Activated CD4-positive, alpha-beta T cell treated with anti-CD3 and anti-CD28 coated beads for 24 hours (primary cell): ENCODE measurements at places on chromosomes 4 and X.

GRCh38 chrX:14309431-14309830 lies 219.9 kb upstream of the GLRA2 start:
- DNase-seq, result no peak

- DNase-seq, result no peak
These were observed 22.5 kb upstream of the MYOZ2 start for GRCh38 chr4:119113033-119113655.

DNA sequence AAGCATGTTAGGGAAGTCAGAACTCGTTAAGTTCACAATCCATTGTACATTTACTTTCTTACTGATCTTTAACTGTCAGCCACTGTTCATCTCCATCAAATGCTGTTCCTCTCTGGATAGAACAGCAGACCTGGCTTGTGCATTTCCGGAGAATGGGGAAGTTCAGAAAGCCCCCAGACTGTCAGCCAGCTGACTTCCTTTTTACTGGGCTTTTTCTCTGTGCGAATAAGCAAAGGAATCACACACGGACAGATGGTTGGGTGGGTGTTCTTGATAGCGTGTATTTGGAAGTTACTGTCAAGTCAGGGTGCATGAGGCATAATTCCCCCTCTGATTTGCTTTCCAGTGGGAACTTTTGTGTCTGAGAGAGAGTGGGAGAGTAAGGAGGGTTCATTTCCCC lies 56.8 kb downstream of the TSPAN7 start:
- no peak for DNase-seq

DNA sequence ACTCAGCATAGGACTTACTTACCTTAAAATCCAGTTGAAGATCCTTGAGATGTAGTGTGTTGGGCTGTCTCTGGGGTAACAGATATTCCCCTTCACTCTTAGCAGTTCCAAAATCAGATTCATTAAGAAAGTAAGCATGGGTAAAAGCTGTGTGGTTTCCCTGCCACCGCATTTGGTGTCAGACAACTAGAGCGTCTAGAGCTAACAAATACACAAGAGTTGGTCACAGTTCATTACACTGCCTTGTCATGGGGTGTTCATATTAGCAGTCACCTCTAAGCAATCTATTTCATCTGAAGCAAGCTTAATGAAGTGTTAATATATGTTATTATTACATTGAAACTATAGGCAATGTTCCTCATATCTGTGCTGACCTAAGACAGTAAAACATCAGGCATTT lies 342.8 kb downstream of the PPARGC1A start:
- no peak for DNase-seq

GRCh38 chr4:71784569-71785197 lies 804 bp upstream of the GC start:
- no peak for DNase-seq

GRCh38 chr4:147340111-147340510 lies 140.8 kb upstream of the EDNRA start:
- DNase-seq, result no peak

DNA sequence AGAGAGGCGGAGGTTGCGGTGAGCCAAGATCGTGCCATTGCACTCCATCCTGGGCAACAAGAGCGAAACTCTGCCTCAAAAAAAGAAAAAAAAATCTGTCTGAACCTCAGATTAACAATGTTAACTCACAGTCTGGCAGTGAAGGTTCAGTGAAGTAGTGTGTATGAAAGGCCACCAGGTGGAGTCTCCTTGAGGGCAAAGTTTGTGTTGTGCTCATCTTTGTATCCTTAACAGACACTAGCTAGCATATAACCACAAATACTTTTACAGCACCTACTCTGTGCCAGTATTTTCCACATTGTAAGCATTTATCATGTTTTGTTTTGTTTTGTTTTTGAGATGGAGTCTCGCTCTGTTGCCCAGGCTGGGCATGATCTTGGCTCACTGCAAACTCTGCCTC lies 46.0 kb upstream of the MGST2 start:
- no peak for DNase-seq

DNA sequence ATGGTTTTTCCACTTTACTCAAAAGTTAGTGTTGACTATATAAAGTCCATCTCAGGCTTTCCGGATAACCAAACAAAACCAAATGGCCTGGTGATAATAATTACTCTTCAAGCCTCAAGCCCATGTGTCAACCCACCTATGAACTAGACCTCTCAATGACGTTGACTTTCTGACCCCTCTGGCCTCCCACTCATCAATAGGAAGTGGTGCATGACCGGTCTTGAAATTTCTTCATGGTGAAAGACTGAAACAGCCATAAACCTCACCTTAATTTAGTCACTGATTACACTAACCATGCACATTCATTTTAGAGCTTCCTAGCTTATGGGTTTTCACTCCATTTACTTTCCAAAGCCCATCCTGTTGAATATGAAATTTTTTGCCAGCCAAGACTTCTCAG lies 276.0 kb downstream of the KLHL13 start:
- DNase-seq, result no peak

GRCh38 chrX:10173331-10173900 lies 16.6 kb downstream of the CLCN4 start:
- DNase-seq, result no peak

DNA sequence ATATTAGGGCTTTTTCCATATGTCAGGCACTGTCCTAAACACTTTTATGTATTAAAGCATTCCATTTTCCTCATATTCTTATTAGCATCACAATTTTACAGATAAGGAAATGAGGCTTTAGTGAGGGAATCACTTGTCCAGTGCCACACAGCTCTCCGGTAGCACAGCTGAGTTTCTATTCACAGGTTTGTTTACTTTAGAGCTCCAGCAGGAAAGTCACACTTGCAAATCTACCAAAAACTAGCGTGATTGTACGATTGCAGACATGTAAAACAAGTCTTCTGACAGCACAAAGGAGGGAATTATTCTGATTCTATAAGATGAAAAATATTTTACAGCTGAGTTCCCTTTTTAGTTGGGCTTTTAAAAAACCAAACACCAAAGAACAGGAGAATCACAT lies 472.1 kb downstream of the TMA16 start:
- DNase-seq, result no peak

DNA sequence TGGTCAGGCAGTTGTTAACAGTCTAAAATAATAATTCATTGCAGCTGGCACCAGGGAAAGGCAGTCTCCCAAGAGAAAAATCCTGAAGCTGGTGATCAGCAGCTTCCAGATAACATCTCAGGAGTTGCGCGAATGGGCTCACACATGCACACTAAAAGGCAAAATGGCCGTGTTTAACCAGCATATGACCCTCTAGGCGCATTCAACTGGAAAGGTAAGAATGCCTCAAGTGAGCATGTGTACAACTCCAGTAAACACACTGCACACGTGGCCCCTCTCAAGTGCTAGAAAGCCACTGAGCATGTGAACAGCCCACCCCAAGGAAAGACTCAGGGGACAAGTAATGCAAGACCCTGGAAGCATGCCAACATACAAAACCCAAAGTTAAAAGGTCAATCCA lies 33.1 kb downstream of the STPG2 start:
- no peak for DNase-seq

DNA sequence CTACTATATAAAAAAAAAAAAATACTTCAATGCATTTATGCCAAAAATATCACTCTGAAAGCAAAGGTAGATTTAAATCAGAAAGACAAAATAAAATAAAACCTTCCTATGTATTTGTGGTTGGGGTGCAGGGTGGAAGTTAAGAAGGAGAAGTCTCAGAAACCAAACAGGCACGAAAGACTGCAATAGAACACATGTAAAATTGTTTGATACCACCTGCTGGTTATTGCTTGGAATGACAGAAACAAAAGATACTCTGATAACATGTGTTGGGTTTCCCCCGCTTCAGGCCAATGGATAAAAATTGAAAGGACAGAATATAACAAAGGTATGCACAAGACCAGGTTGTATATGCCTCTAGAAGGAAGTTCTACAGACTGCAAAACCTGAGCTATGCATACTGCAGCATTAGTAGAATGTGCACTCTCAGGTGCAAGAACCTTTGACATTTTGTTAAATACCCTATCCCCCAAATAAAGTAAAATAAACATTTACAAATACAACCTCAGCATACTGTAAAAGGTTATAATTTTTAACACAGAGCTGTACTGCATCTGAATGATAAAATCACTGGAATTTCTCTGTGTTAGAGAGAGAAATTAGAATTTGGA lies 118.8 kb downstream of the GABRA2 start:
- DNase-seq, result no peak

- no peak for DNase-seq
These were observed 22.2 kb downstream of the TMPRSS11E start for GRCh38 chr4:68469482-68469881.

GRCh38 chr4:41963105-41963504 lies 18.5 kb upstream of the DCAF4L1 start:
- no peak for DNase-seq

GRCh38 chrX:123223409-123223808 lies 39.3 kb downstream of the GRIA3 start:
- DNase-seq, result no peak

GRCh38 chr4:143344041-143344440 lies 7.4 kb downstream of the GAB1 start:
- DNase-seq, result no peak

DNA sequence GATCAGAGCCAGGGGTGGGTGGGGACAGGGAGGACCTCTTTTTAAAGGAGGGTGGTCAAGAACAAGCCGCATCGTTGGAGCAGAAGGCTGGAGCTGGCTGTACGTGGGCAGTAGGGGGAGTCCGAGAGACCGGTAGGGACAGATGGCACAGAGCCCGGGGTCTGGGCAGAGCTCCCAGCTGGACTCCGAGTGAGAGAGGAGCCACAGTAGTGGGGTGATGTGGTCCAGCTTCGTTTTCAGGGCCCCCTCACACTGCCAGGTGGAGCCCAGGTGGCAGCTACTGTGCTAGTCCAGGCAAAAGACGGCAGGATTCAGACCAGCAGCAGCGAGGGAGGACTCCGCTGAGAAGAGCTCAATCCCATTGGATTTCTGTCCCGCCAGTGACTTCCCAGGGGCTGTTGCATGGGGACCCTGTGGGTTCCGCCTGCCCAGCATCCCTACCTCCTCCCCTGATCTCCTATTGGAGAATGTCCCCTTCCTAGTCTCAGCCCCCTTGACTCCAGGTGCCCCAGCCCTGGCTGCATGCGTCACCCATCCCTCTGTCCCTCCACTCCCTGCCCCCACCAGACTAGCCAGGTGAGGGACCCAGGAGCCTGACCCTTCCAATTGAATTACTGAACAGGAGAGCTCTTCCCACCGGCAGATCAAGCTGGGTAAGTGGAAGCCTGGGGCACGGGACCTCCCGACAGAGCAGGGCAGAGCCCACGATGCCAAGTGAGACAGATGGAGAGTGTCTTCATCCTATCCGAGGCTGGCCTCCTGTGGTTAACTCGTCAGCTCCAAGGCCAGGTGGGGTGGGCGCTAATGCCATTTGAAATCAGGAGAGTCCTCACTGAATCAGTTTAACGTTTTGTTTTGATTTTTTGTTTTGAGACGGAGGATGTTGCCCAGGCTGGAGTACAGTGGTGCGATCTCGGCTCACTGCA lies 2.9 kb downstream of the ARHGAP4 start:
- no peak for DNase-seq

DNA sequence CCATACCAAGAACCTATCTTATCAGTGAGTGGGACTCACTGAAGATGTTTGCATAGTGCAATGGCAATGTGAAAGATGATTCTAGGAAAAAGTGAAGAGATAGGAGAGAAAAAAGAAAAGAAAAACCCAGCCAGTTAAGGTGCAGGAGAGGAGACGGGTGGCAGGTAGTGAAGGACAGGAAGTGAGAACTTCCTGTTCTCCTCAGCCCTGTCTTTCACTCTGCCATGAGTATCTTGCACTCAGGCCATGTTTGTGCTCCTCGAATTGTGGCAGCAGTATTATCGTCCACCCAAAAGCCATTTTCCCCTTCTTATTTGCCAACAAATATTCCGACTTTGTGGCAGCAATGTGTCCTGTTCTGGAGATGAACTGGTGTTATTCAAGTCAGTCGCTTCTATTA lies 8.6 kb upstream of the ENPEP start:
- DNase-seq, result no peak

DNA sequence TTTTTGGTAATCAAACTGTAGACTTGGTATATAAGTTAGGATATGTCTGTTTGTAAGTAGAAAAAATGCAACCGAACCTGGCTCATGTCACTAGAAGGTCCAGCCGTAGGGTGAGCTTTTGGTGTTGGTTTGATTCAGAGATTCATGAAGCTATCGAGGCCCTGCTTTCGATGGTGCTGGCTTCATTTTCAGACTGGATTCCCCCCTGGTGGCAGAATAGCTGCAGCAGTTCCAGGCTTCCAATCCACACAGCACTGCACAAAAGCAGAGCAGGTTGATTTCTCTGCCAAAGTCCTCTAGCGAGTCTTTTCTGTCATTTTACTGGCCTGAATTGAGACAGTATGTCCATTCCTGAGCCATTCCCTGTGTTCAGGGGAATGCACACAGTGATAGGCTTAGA lies 33.1 kb downstream of the PDK3 start:
- DNase-seq, result no peak

DNA sequence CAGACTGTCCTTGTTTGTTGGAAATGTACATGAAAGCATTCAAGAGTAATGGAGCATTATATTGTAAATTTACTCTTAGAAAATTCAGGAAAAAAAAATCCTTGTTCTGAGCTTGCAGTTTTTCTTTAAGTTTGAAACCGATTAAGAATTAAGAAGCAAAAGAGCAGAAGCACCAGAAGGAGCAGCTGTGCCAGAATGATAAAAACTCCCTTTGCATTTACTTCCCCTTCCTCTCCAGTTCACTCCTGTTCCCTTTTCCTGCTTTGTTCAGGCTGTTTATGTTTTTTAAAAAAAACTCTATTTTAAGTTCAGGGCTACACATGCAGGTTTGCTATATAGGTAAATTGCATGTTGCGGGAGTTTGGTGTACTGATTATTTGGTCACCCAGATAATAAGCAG lies 90.3 kb downstream of the ATOH1 start:
- no peak for DNase-seq

GRCh38 chrX:121114691-121115090 lies 67.3 kb downstream of the GLUD2 start:
- no peak for DNase-seq

GRCh38 chr4:113209652-113210320 lies 160.3 kb downstream of the ANK2 start:
- no peak for DNase-seq

GRCh38 chrX:9542106-9542760 lies 77.4 kb downstream of the TBL1X start:
- no peak for DNase-seq

DNA sequence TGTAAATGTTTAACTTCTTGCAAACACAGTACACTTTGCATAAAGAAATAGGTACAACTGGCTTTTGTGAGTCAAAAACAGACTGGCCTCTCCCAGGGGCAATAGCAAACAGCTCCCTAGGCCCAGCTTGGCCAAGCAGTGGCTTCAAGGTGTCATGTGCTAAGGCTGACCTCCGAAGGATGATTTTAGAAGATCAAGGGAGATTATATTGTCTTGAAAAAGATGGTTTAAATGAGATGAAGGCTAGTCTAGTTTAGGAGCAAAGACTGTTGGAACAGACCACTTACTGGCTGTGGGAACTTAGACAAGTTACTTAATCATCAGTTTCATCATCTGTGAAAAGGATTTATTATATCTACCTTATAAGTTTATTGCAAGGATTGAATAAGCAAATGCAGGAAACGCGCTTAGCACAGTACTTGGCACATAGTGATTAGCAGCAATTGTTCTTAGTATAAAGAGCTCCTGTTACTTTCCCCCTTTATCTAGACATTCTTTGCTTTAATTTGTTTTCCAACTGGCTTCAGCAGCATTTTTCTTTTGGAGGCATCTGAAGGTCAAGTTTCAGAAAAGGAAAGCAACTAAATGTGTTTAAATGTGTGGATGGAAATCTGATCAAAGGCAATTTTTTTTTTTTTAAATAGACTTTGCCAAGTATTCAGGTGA lies 17.2 kb downstream of the ANXA3 start:
- DNase-seq, result no peak

- no peak for DNase-seq
These were observed 12.7 kb upstream of the HHIP start for GRCh38 chr4:144633215-144633614.

GRCh38 chr4:15544248-15544729 lies 74.6 kb downstream of the CC2D2A start:
- no peak for DNase-seq
